B cell (primary cell): ENCODE measurements at places on chromosomes 2 and 18.

DNA sequence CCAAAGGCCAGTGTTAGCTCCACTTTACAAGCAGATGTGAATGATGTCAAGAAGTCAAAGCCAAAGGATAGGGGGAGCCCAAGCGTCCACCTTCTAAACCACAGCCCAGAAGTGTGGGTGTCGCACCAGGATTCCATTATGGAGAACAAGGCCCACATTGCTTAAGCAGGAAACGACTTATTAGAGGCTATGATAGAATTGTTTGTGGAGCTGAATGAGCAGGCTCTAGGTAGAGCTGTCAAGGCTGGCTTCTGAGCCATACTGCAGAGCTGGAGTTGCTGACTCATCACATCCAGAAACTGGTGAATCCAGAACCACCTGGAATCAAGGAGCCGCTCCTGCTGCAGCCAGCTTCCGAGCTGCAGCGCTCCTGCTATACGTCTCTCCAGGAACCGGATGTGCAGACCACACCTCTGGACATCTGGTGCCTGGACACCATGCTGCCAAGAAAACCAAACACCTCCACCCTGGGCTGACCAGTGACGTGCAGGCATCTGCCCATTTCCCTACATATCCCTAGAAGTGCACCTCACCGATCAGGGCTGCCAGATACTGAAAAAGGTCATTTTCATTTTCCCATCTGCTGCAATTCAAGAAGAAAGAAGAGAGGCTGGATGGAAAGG lies 6.2 kb upstream of the TWIST2 start:
- DNase-seq: no peak

GRCh38 chr2:222452422-222452950 lies 28.1 kb downstream of the SGPP2 start:
- no peak for DNase-seq

DNA sequence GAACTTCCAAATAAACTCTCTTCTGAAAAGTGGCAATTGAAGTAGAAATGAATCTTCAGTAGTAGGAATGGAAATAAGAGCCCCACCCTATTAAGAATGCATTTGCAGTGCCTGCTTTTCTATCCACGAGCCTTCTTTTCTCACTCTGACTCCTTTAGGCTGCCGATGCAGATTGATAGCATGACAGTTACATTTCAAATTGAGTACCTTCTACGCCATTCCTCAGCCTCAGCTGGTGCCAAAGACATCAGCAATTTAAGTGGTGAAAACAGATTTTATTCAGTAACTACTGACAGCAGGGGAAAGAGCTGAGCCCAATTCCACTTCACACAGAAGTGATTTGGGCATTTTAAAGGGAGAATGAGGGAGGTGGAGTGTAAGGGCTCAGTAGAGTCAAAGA lies 85.5 kb downstream of the PTH2R start:
- DNase-seq: no peak

GRCh38 chr2:96927405-96928171 lies 57.7 kb upstream of the SEMA4C start:
- DNase-seq: no peak

DNA sequence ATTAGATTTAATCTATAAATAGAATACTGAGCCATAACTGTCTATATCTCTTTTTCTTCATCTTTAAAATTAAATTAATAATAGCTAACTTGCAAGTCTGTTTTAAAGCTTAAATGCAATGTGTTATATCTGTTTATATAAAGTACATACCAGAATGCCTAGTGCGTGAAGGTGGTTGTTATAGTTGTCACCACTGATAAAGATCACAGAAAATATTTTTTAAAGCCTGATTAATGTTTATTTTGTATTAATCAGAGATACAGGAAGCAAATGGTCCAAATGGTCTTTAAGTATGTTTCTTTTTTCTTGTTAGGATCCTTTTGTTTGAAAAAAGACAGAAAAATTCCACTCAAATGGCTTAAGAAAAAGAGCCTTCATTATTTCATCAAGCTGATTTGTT lies 560.6 kb downstream of the CPS1 start:
- DNase-seq: no peak
